ENCODE measurements at places on chromosomes 7 and 10.
A peak's percentile ranks its signal among the peaks of the same experiment; 100 is the strongest.

DNA sequence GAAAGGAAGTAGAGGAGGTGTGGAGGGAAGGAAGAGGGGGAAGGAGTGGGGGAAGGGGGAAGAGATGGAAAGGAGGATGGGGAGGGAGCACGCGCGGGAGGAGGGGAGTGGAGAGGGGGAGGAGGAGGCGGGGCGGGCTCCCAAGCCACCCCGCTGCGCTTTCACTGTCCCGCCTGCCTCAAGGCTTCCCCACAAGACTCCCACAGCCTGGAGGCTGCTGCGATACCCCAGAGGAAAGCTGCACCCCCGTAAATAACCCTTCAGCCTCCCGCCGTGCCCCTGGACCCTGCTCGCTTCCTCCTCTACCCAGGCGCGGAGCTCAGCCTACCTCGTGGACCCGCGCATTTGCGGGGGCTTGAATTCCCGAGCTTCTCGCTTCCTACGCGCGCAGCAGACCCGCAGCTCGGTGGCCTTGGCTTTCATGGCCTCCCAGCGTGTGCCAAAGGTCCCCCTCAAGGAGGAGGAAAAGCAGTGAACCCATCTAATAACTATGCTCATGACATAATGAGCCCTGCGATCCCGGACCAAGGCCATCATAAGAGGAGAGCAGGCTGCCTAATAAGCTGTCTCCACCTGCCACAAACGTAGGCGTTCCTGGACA lies at the start of gene C10orf67:
Gene C10orf67 (minus strand): TSS at position 557 of the 601 bp plus-strand sequence. CDS start 23 bp downstream, at position 534.
- peak; percentile 23 for DNase-seq

DNA sequence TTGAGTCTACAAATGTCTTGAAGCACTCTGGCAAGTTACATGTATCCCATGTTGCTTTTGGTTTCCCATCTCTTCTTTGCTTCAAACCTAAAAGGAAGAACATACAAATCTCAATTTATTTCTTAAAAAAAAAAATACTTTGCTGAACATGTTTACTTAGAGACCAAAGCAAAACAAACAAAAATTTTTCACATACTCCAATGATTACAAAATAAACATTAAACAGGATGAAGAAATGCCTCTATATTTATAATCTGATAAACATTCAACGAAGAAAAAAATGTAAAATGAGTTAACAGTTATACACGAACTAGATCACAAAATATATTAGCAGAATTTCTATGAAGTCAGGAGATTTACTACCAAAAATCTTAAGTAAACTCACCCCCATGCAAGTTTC lies 31.3 kb downstream of the FAM204A start:
- no peak for DNase-seq

DNA sequence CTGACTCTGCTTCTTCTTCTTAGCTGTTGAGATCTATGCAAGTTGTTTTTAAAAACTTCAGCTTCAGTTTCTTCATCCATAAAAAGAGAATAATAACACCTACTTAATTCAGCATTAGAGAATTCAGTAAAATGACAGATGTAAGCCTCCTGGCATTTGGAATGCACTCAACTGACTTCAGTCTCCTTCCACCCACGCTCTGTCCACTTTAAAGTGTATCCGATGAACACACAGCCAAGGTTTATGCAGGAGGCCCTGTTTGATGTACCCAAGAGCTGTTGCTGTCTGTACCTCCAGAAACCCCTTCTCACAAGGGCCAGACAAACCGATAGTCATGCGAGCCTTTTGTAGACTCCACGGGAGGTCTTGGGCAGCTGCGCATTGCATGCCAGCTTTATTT lies 27.1 kb upstream of the SLC35B4 start:
- DNase-seq, result no peak

- no peak for DNase-seq
Observed at GRCh38 chr10:118950190-118950680, 79.3 kb upstream of the NANOS1 start.

- no peak for DNase-seq
Observed at GRCh38 chr7:71942115-71942514, 470.0 kb downstream of the CALN1 start.

- no peak for DNase-seq
Observed at GRCh38 chr7:151308256-151308655, 33.4 kb upstream of the NUB1 start.

GRCh38 chr7:30349170-30349569 lies 64.8 kb downstream of the ZNRF2 start:
- DNase-seq, result no peak

- no peak for DNase-seq
Observed at GRCh38 chr10:87852089-87852488, 11.2 kb downstream of the KLLN start.

DNA sequence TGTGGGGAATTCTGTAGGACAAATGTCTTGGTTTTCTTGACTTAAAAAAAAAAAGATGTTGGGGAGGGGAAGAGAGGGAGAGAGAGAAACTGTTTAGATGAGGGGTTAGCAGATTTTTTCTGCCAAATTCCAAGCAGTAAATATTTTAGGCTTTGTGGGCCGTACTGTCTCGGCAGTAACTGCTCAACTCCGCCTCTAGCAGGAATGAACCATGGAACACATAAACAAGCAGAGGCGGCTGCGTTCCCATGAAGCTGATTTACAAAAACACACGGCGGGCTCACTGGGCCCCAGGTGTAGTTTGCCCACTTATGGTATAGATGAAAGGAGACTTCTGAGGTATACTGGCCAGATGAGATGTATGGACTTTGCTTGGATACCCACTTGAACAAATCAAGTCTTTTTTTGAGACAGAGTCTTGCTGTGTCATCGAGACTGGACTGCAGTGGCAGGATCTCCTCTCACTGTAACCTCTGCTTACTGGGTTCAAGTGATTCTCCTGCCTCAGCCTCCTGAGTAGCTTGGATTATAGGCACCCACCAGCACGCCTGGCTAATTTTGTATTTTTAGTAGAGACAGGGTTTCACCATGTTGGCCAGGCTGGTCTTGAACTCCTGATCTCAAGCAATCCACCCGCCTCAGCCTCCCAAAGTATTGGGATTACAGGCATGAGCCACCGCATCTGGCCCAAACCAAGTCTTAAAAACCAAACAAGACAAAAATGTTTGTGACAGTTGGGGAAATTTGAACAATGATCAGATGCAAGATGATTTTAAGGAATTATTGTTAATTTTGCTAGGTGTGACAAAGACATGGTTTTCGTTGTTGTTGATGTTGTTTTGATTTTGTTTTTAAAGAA lies 9.7 kb upstream of the ADAMTS14 start:
- DNase-seq, result peak; percentile 8

DNA sequence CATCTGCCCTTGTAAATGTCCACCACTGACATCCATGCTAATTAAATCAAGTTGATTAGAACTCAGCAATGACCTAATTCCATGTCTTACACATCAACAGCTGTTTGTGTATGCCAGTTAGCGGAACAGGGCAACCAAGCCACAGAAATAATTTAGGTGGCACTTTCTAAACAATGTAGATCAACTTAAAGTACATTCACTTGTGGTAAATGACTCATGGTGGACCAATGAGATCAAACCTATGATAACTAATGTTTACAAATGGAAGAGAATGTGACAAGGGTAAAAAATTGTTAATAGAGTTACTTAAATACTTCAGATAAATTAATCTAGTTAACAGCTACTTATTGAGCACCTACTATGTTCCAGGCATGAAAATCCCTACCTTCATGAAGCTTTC lies 63.1 kb upstream of the ICA1 start:
- DNase-seq, result no peak

DNA sequence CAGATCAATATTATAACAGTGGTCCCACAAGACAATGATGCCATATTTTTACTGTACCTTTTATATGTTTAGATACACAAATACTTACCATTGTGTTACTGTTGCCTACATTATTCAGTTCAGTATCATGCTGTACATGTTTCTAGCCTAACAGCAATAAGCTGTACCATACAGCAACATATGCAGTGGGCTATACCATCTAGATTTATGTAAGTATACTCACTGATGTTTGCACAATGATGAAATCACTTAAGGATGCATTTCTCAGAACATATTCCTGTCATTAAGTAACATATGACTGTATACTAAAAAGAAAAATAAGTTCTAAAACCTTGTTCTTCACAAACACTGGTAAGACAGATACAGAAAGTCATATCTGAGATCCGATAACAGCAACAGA lies 468.6 kb upstream of the SEMA3A start:
- DNase-seq, result no peak

All from CD4-positive, alpha-beta T cell treated with Interleukin-15 for 1 hour (primary cell).